ENCODE measurements at places on chromosomes 5 and 9.

DNA sequence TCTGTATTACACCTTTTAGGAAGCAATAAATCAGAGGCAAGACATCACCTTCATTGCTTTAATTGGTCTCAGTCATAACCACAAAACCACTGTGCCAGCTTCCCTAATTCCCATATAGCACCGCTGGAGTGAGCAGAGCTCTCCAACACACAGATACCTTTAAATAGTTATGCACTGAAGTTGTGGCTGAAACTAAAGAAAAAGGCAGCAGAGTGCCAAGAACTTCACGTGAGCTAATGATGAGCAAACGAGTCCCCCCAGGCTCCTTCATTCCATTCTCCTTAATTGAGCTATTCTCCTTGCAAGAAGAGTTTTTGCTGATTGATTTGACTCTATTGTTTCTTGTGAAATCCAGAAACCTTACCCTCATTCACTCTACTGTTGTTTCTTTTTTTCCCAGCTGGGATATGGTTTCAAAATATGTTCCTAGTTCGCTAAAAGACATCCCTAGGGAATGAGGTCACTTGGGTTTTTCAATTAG, 501.5 kb downstream of the SPATA31D1 start:
- peak; percentile 92 for DNase-seq

DNA sequence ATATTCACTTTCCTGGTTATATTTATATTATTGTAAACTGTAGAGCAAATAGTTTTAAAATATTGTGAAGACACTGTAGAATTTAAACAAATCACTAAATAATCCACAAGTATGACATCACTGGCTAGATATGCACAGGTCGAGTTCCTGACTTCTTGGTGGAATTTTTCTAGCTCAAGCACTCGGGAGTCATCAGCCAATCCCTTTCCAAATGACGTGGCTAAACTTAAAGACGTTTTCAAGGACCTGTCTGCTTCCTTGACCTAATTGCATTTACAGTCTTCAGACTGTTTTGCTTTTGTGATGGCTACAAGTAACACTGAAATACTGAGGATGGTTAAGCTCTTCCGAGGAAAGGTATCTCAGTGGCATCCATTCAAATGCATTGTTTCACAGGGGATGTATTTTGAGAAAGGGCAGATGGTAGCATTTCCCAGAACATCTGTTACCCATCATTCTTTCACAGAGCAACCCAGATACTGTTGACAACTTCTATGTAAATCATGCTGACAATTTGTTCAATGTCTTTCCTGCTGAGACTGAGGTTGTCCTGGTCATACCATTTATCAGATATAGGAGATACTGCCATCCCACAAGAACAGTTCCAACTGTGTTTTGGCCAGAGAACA, 262.8 kb downstream of the CDH10 start:
- DNase-seq: no peak

DNA sequence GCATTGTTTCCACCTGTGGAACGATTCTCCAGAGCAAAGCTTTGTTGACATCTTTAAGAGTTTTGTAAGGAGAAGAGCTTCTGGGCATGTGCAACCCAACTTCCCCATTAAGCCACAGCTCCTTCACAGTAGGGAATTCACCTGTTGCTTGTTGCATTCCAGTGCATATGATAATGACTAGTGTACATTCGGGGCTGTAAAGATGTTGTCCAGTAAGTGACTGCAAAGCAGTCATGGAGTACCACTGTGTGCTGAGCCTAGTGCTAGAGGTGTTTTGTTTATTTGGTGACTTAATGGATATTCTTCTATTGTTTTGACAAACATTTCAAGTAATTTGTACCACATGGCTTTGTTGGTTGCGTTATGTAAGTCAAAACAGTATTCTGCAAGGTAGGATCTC, 12.8 kb downstream of the UGCG start:
- no peak for DNase-seq

DNA sequence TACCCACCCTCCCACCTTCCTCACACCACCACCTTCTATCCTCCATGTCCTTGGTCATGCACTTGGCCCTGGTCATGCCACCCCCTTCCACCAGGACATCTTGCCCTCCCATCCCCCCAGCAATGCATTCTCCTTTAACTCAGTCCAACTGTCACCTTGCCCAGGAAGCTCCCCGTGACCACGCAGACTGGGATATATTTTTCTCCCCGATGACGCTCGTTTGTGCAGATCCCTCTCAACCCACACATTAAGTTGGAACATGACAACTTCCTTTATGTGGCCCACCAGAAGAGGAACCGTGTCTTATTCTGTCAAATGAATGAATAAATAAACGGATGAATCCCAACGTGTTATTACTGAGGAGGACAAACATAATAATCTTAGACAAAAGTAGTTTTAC, 82.8 kb upstream of the TAS2R1 start:
- DNase-seq: no peak

GRCh38 chr9:7963026-7963425, 163.4 kb upstream of the DMAC1 start:
- no peak for DNase-seq

GRCh38 chr5:23703940-23704855, 196.8 kb downstream of the PRDM9 start:
- no peak for DNase-seq

DNA sequence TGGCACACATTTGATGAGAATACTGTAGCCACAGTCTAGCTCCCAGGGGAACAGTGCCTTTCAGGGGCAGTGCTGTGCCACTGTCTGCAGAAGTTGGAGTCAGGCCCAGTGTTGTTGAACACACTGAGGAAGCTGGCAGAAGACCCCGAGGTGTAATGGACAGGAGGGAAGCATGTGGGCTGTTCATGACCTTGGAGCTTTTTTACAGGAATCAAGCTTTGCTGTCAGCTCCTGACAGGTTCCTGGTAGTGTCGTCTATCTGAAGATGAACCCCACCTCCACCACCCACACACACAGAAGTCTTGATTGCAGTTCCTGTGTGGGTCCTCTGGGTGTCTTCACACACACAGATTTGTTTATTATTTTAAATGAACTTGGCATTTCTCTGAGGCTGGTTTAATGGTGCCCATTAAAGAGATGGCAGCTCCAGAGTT, 40.3 kb upstream of the TNFAIP8 start:
- peak; percentile 34 for DNase-seq

DNA sequence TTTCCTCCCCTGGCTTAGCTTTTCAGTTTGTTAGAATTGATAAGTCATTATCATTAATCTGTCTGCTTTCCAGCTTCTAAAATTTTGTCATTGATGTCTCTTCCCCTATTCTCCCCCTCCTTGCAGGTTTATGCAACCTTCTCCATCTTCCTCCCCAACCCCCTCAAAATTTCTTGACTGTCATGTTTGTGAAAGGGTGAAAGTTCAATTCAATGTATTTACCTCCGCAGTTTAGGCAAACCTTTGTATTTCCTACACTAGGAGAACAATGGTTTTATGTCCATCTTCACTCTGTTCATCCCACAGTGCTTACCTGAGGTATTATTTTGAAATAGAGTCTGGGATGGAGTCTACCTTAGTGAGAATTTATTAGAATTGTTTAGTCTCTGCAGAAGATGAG, 117.9 kb downstream of the ALDH1A1 start:
- no peak for DNase-seq

- no peak for DNase-seq
Measured at GRCh38 chr5:82586181-82586580, 308.0 kb upstream of the RPS23 start.

- DNase-seq: no peak
Measured at GRCh38 chr5:135216471-135217343, 182.3 kb downstream of the MACROH2A1 start.

GRCh38 chr5:114387433-114387832, 25.6 kb downstream of the KCNN2 start:
- no peak for DNase-seq

DNA sequence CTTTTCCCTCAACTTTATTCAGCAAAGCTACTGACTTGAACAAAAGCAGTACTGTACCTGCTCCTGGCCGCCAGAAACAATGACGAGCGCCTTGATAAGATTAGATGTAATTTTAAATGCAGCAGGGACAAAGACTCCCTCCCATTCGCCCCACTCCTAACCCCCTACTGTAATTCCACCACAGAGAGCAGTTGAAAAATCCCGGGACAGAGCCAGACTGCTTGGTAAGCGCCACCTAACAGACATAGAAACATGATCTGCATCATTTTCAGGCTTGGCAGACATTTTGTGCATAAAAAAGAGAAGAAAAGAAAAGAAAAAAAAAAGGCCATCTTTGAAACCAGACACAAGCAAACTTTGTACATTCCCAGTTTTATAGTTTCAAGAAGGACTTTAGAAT, 81.9 kb downstream of the ISL1 start:
- DNase-seq: no peak

DNA sequence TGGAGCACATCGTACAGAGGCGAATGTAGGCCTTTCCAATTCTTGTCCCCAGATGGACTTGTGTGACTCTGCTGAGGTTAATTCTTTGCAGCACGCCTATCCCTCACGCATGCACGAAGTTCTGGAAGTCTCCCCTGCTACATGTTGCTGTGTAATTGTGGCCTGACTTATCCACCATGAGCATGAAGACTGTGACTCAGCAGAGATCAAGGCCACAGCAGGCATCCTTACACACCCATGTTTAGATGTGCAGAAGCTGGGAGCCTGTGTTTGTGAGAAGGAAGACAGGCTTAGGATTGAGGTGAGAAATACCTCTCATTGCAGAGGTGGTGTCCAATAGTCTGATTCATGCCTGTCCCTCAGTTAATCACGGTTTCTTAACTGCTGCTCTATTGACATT, 135.6 kb downstream of the ICE1 start:
- DNase-seq: no peak

DNA sequence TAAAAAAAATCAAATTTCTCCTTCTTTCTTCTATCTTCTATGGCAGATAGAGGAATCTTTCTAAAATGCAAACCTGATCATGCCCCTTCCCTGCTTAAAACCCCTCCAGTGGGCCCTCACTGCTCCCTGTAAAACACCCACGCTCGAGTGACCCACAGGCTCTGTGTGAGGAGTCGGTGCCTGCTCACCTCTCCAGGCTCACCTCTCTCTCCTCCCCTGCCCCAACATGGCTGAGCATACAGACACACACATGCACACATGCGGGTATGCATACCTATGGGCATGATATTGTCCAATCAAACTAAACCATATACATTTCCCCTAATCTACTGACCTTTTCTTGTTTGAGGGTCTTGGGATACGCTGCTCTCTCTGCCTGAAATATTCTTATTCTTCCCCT, 40.8 kb upstream of the COL15A1 start:
- no peak for DNase-seq

DNA sequence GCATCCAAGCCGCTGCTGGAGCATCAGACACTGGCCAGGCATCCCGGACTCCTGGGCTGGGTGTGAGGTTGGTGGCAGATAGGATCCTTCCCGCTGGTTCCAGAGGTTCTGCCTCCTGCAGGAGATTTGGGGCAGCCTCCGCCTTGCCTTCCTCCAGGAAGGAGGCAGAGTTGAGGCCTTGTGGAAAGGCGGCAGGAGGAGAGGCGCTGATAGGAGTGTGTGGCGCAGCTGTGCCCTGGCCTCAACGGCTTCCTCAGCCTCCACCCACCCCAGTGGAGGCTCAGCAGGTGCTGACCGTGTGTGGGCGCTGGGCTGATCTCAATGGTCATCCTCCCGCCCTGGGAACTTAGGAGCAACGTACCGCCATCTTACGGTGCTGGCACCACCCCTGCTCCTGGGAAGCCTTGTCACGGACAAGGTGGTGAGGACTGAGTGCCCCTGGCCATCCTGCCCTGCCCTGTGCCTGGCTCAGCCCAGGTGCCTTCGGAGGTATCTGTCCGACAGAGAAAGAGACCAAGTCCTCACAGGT, 10.2 kb downstream of the NCS1 start:
- DNase-seq: no peak

DNA sequence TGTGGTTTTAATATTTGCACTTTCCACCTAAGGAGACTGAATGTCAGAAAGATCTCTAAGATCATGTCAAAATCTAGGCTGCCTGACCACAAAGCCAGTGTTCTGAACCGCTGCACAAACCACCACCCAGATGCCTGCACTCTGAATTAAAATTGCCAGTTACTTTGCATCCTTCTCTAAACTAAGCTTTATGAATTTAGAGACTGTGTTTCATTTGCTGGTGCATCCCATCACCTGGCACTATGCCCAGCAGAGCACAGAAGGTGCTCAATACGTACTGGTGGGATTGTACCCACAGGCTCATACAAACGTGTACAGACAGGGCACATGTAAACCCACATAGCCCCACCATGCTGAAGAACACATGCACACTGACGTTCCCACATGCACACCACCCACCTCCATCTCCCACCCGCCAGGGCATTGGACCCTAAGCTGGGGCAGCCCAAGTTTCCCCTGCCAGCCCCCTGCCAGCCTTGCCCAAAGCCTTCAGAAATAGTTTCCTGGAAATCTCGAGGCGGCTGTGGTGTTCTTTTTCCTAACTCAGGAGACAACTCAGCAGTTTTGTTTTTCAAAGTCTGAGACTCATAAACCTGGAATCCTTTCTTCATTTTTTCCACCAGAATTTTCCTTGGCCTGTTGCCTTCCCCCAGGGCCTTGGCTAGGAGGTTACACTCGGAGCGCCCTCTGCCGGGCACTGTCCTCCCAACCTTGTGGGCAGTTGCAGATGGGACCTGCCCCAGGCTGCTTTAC, 9.6 kb upstream of the TRAF1 start:
- peak; percentile 93 for DNase-seq

DNA sequence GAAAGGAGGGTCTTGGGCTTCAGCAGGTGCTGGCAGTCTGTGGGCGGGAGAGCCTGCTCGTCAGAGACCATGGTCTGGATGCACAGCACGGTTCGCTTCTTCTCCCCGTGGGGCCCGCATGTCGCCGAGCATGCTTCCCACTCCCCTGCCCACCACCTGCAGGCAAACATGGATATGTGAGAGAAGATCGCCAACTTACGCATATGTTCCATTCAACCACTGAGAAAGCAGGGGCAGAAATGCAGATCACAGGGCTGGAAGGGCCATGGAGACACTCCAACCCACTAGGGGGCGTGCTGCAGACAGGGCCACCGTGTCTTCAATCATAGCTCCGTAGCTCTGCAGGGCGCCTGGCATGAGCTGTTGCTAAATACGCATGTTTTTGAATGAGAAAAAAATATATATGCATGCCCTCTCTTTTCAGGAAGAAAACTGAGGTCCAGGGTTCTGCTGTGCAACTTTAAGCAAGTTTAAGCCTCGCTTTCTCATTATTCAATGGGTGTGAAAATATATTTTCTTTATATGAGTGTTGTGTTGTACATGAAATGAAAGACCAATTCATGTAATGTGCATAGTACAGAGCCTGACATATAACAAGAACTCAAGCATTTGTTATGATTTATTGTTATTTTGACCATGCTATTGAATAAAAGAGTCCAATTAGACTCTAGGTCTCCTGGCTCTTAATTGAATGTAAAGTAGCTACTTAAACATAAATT, 148.0 kb downstream of the TARS1 start:
- DNase-seq: no peak

GRCh38 chr5:90473396-90474234, 956 bp downstream of the MBLAC2 start:
- DNase-seq: no peak

- DNase-seq: no peak
Measured at GRCh38 chr9:14215614-14216013, 98.3 kb downstream of the NFIB start.

Measured in fibroblast of gingiva (primary cell).